Nucleus accumbens (tissue), 56 donors: ENCODE measurements at places on chromosomes 3 and 15.

DNA sequence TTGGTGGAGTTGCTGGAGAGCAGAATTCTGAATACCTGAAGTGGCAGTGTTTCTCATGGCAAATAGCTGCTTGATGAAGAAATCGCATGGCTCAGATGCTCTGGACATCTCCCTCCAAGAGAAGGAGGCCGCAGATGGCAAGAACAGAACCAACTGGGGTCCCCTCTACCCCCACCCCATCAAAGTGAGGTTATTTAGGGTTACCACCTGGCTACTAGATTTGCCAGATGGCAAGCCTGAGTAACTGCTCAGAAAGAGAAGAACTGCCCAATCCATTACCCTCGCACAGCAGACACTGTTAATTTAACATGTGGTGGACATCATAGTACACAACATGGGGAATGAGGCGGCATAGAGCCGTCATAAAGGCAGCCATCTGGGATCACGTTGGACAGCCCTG is 30.5 kb upstream of the LIPC start:
- no peak for DNase-seq

GRCh38 chr3:24348348-24348747 is 146.3 kb downstream of the THRB start:
- no peak for DNase-seq

DNA sequence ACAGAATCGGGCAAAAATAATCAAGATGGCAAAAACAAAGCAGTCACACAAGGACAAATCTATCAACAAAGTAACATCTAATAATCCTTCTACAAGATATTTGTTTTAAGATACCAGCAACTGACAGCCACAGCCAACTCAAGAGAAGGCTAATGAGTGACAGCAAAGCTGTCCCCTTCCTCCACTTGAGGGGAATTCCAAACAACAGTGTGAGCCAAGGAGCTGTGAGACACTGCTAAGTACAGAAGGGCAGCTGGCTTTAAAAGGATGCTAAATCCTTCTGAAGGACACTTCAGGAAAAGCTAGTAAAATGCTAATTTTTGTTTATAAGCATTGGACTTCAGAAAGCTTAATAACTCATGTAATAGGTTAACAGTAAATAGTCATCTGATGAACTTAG is 120.3 kb upstream of the GOLGA8J start:
- no peak for DNase-seq

DNA sequence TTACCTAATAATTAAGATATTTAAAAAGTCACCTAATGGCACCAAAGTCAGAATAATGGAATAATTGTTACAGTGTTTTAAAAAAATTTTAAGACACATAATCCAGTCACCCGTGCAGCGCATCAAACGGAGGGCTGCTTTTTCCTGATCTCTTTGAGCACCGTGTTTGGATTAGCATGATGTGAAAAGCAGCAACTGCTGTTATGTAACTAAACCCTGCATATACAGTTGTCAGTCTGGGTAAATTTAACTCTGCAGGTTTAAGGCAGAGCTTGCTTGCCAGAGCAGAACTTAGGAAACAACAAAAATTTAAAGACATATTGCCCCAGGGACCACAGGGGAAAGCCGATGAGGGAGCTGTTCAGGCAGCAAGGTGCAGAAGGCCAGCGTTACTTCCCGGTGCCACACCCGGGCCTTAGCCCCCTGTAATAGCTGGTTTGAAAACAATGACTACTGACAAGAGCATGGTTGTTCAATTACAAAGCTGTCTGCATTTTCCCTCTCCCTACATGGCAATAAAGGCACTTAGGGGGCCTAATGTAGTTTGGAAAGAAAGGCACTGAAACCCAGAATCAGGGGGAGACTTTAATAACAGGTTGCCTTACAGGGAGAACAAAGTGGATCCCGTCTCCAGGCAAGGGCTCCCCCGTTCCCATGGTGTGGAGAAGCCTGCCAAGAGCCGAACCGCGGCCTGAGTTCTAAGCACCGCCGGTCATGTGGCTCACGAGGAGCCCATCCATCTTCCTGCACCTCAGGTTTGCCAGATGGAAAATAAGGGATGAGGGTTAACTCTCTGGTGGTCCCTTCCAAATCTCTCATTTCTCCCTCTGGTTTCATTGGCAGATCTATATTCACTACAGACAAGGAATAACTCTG is 32.2 kb downstream of the RORA start:
- DNase-seq = no peak

GRCh38 chr3:192727032-192727847 is at the start of gene FGF12:
Gene FGF12 (minus strand): TSS chr3:192727541.
- peak; percentile 81 for DNase-seq

GRCh38 chr3:154242766-154243165 is 81.5 kb downstream of the DHX36 start:
- DNase-seq = no peak

- DNase-seq = no peak
Measured at GRCh38 chr15:41276831-41277230, 45.8 kb downstream of the CHP1 start.

- DNase-seq = no peak
Measured at GRCh38 chr15:36428102-36428845, 151.2 kb upstream of the CDIN1 start.

- no peak for DNase-seq
Measured at GRCh38 chr3:98655666-98656065, 62.3 kb upstream of the CPOX start.

DNA sequence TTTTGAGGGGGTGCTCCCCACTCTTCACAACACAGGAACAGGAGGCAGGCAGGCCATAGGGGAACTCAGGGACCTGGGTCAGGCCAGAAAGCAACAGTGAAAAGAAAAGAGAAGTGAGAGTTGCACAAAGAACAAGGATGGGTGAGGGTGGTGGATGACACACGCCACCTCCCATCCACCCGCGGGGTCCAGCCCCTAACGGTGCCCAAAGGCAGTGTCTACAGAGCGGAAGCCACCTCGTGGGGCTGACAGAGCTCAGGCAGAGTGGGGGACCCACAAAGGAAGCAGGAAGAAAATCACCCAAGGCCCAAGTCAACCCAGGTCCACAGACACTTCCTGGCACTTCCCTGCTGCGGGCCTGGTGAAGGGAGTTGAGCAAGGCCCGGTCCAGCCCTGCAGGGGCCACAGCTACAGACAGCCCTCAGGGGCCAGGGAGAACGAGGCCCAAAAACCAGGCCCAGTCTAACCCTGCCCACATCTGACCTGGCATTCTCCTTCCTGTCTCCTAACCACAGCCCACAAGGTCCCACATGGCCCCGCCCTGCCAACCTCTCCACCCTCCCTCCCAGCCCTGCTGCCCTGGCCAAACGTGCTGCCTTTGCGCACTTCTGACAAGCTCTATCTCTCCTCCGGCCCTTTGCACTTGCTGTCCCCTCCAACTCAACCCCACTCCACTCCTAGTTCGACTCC is 5.9 kb downstream of the NUP210 start:
- DNase-seq = no peak

DNA sequence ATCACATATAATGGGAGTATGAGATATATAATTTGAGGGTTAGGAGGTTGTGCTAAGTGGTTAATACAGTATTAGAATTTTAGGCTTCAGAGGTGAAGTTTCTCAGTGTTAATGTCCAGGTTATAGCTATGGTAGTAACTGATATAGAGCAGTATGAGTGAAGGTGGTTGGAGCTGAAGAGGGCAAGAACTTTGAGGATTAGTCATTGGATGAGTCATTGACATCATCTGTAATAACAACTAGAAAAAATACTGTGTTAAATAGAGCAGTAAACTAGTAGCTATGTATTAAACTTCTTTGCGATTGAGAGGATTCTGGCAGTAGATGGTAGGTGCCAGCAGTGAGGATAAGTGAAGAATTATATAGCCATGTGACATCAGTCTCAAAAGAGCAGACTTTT is 47.5 kb upstream of the EIF3J start:
- DNase-seq = no peak
